ENCODE measurements at places on chromosomes 7 and 10.

DNA sequence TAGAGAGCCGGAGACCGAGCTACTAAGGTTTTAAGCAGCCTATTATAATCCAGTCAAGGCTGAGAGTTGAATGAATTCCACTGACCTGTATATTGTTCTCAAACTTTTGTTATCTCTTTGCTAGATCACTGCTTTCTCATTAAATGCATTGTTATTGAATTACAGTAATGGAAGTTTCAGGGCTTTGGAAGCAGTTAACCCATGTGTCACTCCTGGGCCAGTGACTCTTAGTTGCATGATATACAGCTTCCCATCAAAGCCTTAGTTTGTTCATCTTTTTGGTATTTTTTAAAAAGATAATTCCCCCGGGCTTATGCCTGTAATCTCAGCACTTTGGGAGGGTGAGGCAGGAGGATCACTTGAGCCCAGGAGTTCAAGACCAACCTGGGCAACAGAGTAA is 55.4 kb upstream of the KIAA1217 start:
- H3K4me1 ChIP-seq, result peaks cover 12% of the 10 kb centered on the region
- no peak overlapping the region for H3K27ac ChIP-seq
- H3K27me3 ChIP-seq, result no peaks in the 10 kb centered on the region
- H3K36me3 ChIP-seq, result no peaks in the 10 kb centered on the region

GRCh38 chr7:101172005-101172853 is 6.9 kb upstream of the VGF start:
- H3K27ac ChIP-seq, result no peak overlapping the region
- H3K27me3 ChIP-seq, result no peaks in the 10 kb centered on the region
- H3K4me3 ChIP-seq, result no peak overlapping the region
- H3K36me3 ChIP-seq, result no peaks in the 10 kb centered on the region

GRCh38 chr7:33806298-33807154 is 98.8 kb upstream of the BMPER start:
- H3K36me3 ChIP-seq, result no peaks in the 10 kb centered on the region
- no peak overlapping the region for H3K27ac ChIP-seq
- H3K4me1 ChIP-seq, result no peaks in the 10 kb centered on the region
- H3K27me3 ChIP-seq, result no peaks in the 10 kb centered on the region
- no peak for DNase-seq

DNA sequence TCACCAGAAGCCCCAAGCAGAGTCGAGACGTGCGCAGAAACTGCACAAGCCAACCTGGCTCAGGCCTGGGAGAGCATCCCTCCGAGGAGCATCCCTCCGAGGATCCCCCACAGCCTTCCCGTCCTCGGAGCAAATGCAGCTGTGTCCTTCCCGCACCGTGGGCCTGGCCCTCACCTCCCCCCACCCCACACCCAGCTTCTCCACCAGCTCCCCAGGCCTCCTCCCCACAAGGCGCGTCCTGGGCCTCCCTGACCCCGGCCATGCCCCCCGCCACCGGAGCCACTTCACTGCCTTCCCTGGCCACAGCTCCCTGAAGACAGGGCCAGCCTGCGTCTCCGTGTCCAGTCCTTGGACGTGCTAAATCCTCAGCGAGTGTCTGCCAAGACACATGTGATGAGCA is 60.6 kb downstream of the PTPRN2 start:
- peaks cover 8% of the 10 kb centered on the region for H3K4me1 ChIP-seq
- no peak overlapping the region for H3K4me3 ChIP-seq
- no peak for DNase-seq
- H3K36me3 ChIP-seq, result no peaks in the 10 kb centered on the region
- no peak overlapping the region for H3K27ac ChIP-seq

DNA sequence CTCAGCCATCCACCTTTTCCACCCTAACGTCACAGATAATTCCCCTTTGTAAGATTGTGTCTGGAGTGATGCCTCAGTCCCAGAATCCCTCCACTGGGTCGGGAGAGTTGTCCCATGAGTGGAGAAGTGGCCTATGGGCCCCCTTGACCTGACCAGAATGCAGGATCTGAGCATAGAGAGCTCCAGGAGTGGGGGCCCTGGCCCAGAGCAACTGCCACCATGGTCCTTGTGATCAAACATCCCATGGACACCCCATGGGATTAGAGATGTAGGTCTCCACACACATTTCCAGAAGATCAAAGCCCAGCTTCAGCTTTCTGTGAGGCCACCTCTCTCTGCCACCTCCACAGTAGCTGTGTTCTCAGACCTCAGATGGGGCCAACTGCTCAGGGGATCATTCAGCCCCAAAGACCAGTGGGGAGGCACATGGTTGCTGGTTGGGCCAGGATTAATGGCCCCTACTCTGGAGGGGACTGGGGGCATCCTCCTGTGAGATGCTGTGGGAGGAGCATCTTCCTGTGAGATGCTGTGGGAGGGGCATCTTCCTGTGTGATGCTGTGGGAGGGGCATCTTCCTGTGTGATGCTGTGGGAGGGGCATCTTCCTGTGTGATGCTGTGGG is 28.5 kb upstream of the DPYSL4 start:
- H3K27ac ChIP-seq, result no peak overlapping the region
- H3K36me3 ChIP-seq, result no peaks in the 10 kb centered on the region
- no peak overlapping the region for H3K4me3 ChIP-seq
- H3K4me1 ChIP-seq, result peaks cover 14% of the 10 kb centered on the region
- no peaks in the 10 kb centered on the region for H3K27me3 ChIP-seq

Measured in body of pancreas (tissue), 4 donors.